Kidney epithelial cell (primary cell): ENCODE measurements at places on chromosomes 12 and 14. TPM values are rescaled to one million over a fixed set of nuclear protein-coding genes. Genes with fewer than 3 reads are reported as not detected.

DNA sequence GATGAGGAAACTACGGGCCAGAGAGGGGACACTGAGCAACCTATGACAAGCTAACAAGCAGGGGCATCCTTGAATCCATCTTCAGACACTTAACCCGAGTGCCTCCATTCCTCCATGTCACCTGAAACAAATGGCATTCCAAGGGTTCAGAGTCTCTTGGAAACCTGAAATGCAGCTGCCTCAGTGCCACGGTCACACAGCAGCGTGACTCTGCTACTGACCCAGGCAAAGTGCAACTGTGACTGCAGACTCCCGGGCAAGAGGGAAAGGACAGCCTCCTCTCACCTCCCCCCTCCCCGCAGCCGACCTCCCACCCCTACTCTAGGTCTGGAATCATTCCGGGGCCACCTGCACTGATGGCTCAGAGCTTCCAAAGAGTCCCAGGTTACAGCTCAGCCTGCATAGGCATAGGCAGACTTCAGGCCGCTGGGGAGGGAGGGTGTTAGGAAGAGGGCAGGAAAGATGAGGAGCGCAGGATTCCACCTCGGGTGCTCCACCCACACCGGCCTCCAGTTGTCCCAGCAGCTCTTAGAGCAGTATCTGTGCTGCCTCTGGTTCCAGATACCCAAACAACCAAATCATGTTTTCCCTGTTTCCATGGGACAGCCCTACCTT is 53.2 kb downstream of the KCNK10 start:
- no peak for DNase-seq

GRCh38 chr12:50999093-50999492 is 27.1 kb downstream of the SLC11A2 start:
- DNase-seq = no peak

GRCh38 chr12:2258025-2258424 is 205.2 kb downstream of the CACNA1C start:
- no peak for DNase-seq

DNA sequence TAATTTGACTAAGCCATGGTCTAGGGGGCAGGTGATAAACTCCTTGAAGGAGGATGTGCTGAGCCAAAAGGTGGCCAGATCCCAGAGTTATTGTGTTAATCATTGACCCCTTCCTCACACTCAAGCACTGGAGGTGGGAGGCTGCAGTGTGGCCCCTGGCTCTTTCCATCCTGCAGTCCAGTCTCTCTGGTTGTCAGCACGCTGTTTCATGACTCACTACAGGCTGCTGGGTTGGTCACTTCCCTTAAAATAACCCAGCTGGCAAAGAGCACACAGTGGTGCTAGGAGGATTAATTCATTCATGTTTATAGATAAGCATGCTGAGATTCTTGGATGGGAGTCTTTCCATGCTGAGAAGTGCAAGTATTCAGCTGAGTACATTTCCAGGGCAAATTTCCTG is 228.9 kb downstream of the ANO2 start:
- DNase-seq = peak; percentile 52

DNA sequence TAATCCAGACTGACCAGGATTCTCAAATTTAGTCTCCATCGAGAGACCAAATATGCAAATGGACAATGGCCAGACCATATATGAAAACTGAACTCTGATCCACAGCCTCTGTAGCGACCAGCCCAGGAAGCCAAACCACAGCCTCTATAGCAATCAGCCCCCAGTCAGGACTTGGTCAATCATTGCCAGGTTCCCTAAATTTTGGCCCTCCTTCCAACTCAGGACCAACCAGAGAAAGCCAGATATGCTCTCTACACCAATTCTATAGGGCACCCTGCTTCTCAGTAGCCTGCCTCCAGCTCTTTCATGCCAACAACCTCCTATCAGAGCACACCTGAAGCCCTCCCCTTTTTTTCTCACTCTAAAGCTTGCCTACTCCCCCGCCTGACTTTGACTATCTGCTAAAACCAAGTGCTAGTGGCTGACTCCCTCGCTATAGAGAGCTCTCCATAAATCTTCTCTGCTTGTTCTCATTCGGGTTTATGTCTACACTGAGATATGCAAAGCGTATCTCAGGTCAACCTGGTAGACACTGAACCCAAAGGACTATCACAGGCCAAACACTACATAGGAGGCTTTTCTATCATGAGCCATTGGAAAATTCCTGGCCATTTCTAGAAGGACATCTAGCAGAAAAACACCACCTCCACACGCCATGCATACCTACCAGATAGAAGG is 110.5 kb upstream of the FUT8 start:
- no peak for DNase-seq

DNA sequence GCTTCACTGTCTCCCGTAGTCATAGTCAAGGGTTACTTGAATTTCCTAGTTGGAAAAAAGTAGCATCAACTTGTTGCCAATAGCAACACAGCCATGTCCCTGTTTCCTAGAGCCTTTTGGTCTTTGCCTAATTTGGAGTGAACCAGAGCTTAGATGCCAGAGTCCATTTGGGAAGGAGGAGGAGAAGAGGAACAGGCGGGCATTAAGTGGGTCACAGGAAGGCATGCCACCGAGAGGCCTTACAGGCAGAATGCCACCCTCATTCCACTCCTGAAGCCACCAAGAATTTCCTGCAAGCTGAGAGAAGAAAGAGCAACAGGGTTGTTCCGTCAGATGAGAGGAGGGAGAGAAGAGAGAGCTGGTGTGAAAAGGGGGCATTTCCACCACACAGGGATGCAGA is 339.5 kb downstream of the DPF3 start:
- DNase-seq = no peak

DNA sequence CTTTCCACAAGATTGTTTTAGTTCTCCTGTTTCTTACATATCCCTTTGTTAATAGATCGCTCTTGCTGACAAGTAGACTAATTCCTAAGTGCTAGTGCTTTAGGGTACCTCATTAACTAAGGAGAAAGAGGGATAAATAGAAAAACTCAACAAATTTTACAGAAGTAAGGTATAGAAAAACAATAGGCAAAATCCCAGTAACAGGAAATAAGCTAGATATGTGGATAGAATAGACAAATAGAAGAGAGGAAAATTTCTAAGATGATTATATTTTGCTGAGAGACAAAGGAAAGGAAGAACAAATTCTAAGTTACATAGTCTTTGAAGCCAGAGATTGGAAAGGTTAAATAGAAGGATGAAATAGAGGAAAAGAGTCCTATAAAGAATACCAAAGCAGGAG is 1.0 kb downstream of the CD69 start:
- no peak for DNase-seq

GRCh38 chr14:68734231-68734732 is 58.6 kb downstream of the ZFP36L1 start:
- no peak for DNase-seq

DNA sequence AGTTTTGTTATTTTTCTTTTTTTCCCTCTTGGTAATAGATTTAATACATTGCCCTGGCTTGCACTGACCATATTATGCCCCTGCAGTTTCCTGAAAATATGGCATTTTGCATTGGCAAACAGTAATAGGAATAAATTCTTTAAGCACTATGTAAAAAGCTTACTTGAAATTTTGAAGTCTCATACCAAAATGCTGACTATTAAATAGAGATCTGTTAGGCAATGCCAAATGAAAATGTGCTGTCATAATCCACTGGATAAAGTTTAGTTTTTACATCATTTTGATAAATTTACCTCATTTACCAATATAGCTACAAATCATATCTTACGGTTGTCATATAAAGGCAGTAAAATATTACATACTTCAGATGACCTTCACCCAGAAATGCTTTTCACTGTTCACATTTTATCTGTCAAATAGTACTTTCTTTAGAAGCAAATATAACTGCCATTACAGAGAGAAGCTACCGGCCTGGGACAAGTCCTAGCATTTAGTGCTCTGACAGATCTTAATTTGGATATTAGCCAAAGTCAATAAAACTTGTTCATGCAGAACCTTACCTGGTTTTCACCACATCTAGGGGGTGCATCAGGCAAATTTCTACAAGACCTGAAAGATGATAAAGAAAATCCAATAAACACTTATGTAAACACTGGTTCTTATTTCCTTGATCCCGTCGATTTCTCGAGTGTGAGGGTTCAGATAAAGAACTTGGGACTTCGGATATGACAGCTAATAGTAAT is 212.9 kb downstream of the PAX9 start:
- DNase-seq = no peak

- DNase-seq = no peak
Measured at GRCh38 chr12:116246490-116247179, 30.9 kb downstream of the MED13L start.

GRCh38 chr12:123064885-123065619 is 84.6 kb downstream of the ARL6IP4 start:
- DNase-seq = no peak

DNA sequence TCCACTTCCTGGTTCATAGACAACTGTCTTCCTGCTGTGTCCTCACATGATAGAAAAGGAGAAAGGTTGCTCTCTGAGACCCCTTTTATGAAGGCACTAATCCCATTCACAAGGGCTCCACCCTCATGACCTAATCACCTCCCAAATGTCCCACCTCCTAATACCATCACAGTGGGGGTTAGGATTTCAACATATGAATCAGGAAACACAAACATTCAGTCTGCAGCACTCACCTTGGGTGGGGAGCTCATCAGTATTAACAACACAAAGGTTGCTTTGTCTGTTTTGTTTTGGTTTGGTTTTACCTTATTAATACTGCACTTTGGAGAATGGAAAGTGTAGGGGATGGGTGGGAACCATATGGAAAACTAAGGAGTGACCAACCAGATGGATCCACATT is 10.5 kb upstream of the SMCO2 start:
- no peak for DNase-seq

The TMEM132C gene
- total RNA-seq = 0.42 and 0.48 TPM in 2 replicates

DNA sequence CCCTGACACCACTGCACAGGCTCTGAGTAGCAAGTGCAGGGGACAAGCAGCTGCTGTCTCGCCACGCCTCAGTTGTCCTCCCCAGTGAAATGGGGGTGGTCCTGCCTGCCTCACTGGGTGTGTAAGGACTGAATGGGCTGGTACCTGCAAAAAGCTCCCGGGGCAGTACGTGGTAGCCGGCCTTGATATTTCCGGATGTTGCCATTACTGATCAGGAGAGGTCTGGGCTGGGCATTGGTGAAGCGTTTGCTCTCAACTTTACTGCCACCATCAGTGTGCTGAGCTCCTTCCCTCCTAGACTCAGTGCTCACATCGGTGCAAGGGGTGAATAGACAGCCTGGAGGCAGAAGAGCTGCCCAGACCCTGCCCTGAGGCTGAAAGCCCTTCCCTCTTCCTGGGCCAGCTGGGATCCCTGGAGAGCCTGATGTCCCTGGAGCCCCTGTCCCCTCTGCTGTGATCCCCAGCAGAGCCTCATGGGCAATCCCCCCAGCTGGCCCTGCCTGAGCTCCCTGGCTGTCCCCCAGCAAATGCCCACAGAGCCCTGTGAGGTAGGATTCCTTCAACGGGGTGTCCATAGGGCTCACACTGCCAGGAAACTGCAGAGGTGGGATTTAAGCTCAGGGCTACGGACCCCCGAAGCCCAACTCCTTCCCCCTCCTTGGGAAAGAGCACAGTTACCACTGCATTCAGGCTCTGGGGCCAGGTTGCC is 18.2 kb downstream of the DIO3 start:
- no peak for DNase-seq

GRCh38 chr14:88748288-88748687 is 44.5 kb downstream of the EML5 start:
- no peak for DNase-seq

DNA sequence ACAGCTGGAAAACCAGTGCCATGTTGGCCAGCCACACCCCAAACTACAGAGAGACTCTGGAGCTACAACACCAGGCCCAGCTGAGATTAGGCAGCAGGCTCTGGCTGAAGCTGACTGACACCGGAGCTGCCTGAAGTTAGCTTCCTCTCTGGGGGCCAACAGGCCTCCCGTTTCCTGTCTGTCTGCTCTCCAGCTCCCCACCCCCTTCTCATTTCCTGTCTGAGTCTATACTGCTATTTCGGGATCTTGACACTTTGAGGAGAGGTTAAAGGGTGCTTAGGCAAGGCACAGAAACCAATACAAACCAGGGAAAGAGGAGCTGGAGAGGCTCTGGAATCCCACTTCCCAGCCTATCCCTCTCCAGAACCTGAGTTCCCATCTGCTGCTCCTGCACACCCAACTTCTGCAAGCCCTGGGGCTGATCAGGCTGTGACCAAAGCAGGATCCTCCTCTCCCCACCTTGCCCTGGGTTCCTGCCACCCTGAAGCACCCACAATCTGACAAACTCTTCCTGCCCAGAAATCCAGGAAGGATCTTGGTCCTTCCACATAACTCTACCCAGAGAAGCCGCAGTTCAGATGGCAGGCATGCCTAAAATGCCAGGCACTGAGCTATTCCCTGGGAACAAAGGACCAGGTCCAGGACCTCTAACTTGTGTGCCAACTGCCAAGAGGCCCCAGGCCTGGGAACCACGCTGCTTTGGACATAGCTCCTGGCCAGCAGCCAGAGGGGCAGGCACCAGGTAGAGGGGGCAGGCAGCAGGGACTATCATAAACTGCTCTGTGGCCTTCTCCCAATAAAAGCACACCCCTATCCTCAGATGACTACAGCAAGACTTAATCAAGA is 39.9 kb downstream of the PRPF40B start:
- no peak for DNase-seq

DNA sequence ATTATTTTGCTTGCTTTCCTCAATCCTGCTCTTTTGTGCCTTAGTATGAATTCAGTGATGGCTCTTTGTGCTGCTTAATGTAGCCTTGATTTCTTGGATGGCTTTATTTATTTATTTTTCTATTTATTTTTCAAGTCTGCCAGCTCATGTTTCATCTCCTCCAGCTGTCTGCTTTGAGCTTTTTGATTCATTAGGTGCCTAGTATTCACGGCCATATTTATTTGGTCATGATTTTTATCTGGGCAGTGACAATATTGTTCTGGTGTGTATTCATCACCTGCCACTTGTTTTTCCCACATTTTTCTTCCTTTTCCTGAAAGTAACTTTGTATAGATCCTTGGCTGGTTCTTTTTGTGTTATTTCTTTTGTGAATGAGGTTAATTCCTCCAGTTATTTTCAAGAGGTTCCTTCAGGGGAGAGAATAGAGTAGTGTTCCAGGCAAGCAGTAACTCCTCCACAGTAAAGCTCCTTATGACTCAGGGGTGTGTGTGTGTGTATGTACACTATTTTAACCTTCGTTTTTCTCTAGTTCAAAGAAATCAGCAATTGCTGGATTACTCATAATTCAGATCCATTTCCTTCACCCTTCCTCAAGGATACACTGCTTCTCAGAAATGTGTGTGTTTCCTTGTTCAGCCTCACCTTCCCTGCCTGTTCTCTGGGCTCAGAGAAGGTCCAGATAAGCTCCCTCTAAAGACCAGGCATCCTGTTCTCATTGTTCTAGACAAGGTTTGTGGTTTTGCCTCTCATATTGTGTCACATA is 51.6 kb upstream of the PMCH start:
- DNase-seq = no peak

DNA sequence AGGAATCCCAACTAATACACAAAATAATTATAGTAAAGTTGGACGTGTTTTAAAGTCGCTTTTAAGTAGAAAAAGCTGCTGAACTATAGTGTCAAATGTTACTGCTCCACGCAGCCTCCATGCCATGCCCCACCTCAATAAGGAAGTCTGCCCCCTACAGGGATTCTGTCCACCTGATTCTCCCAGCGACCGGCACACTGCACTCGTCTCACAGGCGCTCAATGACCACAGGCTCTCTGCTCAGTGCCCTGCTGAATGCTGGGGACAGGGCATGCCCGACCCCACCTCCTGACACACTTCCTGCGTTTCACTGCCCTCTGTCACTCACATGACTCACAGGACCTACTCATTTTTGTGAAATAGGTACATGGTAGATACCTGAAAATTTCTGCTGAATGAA is 48.9 kb downstream of the BDKRB1 start:
- no peak for DNase-seq
